ENCODE measurements at places on chromosomes 12 and 14.

GRCh38 chr14:62162998-62163589 is 400.9 kb downstream of the SNAPC1 start:
- peak; percentile 50 for DNase-seq

DNA sequence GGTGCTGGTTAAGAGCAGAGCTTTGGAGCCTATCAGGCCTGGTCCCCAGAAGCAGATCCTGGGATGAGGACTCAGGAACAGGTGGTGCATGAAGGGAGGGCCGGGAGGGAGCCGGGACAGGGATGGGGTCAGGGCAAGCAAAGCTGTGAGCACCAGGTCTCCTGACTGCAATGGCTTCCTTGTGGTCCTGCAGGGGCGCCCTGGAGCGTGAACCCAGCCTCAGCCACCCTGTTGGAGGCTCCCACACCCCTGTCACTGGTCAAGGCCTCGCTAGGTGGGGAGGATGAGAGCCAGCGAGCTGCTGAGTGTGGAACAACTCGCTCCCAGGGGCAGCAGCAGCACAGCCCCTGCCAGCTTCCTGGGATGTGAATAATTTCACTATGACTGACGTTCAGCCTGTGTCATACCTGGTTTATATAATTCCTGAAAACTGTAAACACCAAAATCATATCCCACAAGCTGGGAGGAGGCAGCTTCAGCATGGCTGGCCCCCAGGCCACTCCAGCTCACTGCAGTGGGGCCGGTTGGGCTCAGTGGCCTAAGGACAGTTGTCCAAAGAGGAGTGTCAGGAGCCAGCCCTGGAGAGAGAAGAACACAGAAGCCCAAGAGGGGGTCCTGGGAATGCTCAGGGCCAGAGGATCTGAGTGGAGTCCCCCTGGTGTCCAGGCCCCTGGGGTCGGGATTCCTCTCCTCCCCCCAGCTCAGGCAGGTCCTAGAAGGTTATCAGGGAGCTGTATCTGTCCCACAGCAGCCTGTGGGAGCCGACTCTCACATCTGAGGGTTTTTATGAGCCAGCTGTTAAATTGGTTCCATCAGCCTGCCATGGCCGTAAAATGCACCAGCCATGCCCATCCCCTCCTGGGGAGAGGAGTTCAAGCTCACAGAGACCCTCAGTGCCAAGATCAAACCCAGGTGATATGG is 272.9 kb downstream of the ADGRD1 start:
- DNase-seq = no peak

DNA sequence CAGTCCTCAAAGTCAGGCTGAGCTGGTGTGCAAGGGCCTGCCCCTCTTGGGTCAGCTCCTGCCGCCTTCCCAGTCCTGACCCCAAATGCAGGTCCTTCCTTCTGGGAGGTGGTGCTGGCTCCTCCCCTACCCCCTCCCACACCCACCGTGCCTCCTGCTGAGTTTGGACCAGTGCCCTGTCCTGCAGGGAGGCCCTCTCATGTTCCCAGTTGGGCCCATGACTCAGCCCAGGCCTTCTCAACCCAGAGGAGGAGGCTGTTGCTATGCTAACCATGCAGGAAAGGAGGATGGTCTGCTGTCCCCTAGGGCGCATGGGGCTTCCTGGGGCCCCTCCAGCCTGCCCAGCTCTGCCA is 4.4 kb downstream of the ZBTB42 start:
- DNase-seq = no peak

DNA sequence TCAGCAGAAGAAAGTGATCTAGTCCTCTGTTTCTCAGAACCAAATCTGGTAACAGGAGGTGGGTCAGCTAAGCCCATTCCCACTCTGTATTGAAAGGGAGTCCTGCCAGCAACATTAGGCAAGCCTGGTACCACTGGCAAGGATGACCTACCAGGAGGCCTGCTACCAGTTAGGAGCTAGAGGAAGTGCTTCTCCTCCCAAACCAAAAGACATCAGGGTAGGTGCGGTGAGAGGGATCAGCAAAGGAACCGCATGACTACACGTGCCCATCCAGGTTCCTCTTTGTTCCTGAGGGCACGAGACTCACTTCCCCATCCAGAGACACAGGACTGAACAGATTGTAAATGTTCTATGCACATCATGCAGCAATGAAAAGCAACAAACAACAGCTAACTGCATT is 2.8 kb downstream of the KLRC4 start:
- no peak for DNase-seq

- DNase-seq = no peak
Observed at GRCh38 chr14:55711175-55711811, 131.3 kb downstream of the KTN1 start.

DNA sequence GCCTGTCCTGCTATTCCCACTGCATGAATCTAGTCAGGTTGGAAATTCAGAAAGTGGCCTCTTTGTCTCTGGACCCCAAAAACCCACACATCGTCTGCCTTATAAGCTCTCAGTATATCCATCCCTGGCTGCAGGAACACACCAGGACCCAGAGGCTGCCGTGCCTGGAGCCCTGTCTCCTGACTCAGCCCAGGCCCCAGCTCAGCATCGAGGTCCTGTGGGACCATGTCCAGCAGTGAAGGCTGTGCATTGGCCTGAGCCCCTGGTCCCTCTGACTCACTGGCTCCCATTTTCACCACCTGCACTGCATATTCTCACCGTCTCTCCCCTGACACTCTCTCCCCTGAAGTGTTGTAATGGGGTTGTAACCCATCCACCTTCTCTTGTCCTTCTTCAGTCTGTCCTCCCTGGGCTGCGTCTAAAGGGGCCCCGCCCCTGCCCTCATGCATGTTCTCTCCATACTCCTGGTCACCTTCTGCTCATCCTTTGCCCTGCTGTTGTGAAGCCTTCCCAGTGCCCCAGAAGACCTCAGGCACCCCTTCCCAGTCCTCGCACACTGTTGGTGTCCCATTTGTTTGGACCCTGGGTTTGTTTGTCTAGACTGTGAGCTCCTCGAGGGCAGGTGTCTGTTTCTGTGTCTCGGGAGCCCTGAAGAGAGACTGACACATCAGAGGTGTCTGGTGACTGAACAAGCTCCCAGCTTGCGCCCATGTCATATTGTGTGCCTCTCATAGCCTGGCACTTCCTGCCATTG is 43.8 kb downstream of the EVL start:
- DNase-seq = no peak

GRCh38 chr14:100891051-100891450 is 12.5 kb downstream of the RTL1 start:
- DNase-seq = no peak

DNA sequence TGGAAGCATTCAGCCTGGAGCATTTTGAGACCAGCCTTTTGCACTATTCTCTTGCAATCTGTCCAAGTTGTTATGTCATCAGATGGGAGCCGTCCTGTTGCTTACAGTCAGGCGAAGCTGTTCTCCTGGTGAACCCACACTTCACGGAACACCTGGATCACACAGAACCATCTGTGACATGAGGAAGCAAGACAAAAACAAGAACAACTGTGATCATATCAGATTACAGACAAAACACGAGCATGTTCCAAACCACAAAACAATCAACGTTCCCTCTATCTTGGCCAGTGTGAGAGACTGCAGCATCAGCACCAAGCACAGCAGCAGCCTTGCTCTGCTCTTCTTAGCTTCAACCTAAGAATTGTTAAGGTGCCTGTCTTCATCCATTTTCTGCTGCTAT is 180.5 kb upstream of the SFSWAP start:
- DNase-seq = no peak

DNA sequence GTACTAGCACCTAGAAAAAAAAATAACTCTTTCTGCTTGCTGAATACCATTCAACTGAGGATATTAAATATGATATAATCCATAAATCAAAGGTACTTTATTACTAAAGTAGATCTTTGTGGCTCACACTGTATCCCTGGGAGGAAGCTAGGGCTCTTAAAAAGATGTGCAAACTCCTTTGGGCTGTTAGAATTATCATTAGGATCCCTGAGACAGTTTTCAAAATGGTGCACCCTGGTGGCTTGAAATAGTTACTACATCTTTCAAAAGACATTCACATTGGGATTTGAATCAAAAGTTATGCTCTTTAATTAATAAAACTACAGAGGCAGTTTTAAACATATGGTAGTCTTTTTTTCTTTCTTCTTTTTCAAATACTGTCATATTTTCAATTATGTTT is 228.5 kb upstream of the G2E3 start:
- DNase-seq = no peak

DNA sequence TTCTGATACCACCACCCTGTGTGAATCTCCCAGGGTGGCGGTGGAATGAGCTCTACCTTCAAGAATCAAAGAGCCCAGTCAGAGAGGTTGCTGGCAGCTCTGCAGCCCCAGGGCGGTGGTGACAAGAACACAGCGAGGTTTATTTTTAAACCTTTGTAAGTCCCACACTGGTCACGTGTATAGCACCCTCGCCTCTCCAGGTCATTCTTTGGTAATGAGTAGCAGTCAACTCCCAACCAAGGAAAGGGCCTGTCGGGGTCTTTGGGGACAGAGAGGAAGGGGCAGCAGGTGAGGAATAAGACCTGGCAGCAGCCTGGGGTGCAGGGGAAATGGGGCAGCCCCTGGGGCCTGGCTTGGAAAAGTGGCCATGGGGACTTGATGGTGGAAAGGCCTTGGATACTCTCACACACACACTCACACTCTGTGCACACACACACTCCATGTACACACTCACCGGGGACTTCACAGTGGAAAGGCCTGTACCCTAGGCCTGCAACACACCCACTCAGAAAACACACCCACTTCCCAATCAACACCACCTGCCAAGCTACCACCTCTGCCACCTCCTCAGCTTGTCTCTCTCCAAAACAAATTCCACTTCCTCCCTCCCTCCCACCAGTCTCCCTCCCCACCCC is 178.6 kb downstream of the DPF3 start:
- no peak for DNase-seq

DNA sequence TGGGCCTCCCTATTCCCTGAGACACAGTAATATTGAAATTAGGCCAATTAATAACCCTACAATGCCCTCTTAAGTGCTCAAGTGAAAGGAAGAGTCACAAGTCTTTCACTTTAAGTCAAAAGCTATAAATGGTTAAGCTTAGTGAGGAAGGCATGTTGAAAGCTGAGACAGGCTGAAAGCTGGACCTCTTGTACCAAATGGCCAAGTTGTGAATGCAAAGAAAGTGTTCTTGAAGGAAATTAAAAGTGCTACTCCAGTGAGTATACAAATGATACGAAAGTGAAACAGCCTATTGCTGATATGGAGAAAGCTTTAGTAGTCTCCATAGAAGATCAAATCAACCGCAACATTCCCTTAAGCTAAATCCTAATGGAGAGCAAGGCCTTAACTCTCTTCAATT is 140.8 kb downstream of the PTCSC3 start:
- no peak for DNase-seq

- DNase-seq = no peak
Observed at GRCh38 chr14:98290596-98290995, 981.4 kb downstream of the BCL11B start.

GRCh38 chr12:84738481-84738972 is 174.1 kb downstream of the SLC6A15 start:
- DNase-seq = no peak

DNA sequence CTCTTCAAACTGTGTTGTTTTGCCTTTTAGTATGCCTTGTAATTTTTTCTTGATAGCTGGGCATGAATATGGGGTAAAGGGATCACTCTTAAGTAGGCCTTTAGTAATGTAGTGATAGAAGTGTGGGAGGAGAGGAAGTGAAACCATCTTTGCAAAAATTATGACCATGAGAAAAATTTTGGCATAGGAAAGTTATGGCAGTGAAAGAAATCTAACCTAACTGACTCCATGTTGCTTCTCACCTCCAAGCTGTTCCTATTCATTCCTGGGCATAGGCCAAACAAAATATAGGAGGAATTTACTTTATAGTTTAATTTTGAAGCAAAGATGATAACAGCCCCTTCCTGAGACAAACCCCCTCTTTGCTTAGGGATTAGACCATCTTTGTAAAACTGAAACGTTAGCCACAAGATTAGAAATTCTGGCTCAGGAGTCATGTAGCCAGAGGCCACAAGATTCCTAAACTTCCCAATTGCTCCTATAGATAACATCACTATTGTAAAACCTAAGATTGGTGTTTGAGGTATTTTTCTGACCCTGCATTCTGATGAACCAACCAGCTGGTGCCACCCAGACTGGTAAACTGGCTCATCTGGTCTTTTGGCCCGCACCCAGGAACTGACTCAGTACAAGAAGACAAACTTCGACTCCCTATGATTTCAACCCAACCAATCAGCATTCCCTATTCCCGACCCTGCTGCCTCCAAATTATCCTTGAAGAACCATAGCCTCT is 45.8 kb downstream of the CRADD start:
- DNase-seq = no peak

DNA sequence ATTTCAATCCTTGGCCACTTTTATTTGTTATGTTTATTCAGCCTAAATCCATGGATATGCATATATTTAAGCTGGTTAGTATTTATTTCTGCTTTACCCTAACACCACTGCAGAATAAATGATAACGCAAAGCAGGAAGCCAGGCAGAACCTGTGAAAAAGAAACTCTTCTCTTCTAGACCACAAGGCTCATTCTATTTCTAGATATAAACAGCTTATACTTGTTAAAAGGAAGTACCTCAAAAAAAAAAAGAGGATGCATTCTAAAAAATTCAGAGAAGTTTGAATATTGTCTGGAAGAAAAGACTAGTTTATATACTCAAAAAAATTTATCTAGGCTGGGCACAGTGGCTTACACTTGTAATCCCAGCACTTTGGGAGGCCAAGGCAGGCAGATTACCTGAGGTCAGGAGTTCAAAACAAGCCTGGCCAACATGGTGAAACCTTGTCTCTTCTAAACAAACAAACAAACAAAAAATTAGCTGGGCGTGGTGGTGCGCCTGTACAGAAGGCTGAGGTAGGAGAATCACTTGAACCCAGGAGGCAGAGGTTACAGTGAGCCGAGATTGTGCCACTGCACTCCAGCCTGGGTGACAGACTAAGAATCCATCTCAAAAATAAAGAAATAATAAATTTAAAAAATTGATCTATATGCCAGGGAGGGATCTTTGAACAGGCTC is 55.8 kb downstream of the GALNT4 start:
- DNase-seq = no peak

DNA sequence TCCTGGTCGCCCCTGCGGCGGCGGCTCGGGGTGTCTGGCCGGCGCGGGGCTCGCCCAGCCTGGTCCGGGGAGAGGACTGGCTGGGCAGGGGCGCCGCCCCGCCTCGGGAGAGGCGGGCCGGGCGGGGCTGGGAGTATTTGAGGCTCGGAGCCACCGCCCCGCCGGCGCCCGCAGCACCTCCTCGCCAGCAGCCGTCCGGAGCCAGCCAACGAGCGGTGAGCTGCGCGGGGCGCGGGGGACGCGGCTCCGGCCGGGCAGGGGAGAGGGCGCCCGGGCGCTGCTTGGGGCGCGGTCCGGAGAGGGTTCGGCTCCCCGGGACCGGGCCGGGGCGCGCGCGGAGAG is at the start of gene LGALS3:
TSS of gene LGALS3 (plus strand) at position 167 of the 342 bp plus-strand sequence. CDS start 8,122 bp downstream, outside the sequence.
- DNase-seq = peak; percentile 67

DNA sequence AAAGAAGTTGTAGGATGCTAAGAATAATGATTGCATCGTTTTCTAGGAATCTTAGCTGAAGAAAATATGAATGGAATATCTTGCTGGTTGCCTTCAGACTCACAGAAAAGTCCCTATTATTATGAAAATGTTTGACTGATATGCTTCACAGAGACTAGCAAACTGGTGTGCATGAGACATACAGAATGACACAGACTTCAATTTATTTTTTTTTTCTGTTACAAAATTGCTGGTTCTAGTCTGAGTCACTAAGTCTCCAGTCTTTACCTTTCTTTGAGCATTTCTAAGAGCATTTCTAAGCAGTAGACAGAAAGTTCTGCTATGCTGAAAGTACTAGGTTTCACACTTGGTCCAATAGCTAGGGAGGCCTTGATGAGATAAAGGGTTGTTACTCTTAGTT is 377.6 kb upstream of the ATP2B1 start:
- no peak for DNase-seq
